ENCODE measurements at places on chromosomes 12 and 14.
A peak's percentile ranks its signal among the peaks of the same experiment; 100 is the strongest.

DNA sequence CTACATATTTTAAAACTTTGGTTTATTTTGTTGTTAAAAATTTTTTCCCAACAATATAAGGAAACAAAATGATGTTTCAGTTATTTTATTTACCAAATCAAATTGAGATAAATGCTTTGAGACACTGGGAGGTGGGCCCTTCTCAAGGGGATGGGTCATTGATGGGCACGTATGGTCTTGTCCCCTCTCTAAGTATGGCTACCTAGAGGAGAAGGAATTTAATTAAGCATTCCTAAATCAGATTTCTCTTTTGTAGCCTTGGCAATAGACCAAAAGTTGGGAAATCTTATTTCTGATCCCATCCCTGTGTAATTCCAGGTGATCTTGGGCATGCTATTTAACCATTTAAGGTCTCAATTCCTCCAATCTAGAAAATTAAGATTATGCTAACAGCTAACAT, 79.0 kb downstream of the SCN8A start:
- DNase-seq, result no peak

DNA sequence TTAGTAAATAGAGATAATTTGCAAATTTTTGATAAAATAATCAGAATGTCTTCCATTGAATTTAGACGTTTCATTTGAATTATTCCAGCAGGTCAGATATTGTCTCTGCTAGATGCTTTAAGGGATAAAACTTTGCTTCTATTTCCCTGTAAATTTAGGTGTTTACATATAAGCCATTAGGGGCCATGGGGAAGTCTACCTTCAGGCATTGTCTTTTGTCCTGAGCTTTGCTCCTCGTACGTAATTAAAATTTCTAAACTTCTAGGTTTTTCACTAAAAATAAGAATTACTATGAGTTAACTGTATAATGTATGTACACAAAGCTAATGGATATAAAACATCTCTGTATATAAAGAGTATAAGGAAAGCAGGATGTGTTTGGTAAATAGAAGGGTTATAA, 24.1 kb upstream of the CD69 start:
- DNase-seq, result no peak

DNA sequence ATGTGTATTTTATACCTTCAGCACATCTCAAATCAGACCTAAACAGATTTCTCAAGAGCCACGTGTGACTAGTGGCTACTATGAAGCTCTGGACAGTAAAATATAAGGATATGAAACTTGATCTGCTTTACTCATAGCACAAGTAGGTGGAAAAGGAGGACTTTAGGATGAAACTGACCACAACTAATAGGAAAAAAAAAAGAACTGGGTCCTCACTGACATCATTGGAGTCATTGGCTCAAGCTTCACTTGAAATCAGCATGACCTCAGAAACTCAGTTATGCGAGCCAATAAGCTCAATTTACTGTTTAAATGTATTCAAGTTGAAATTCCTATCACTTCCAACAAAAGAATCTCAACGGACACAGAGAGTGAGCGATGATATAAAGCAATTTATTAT, 34.1 kb upstream of the CIT start:
- no peak for DNase-seq

DNA sequence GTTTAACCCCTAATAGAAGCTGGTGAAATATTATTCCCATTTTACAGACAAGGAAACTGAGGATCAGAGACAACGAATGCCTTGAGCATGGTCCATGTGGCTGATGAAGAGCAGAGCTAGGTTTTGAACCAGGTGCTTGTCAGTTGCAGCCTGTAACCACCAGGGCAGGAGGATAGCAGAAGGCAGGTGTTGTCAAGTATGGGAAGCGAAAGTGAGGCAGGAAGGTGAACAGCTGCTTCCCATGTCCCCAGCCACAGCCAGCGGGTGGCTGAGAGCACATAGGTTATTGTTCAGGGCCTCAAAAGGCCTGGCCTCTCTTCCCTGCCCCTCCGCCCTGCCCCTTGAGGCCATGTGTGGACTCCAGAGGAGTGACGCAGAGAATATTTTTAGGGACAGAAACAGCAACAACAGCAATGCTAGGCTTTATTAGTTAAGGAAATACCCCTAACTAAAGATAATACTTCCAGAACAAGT, 39.6 kb downstream of the IQSEC3 start:
- no peak for DNase-seq

- no peak for DNase-seq
Measured at GRCh38 chr12:84973026-84973425, 60.4 kb upstream of the SLC6A15 start.

DNA sequence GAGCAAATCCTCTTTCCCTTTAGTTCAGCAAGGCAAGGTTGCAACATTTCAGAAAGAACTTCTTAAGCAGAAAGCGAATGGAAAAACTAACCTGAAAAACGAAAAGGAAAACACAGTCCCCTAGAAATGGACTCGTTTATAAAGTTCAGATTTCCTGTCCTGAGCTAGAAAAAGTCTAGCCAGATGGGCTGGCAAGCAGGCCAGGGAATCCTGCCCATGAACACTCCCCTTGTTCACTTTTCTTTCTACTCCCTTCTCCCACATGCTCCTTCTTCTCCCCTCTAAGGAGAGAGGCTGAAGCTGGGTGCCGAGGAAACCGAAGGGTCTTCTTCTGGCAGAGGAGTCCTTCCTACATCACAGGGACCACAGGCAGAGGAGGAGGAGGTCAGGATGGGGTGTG, 27.1 kb downstream of the LTBP2 start:
- DNase-seq, result no peak

GRCh38 chr12:64010069-64010686, 165.7 kb downstream of the SRGAP1 start:
- DNase-seq, result no peak

DNA sequence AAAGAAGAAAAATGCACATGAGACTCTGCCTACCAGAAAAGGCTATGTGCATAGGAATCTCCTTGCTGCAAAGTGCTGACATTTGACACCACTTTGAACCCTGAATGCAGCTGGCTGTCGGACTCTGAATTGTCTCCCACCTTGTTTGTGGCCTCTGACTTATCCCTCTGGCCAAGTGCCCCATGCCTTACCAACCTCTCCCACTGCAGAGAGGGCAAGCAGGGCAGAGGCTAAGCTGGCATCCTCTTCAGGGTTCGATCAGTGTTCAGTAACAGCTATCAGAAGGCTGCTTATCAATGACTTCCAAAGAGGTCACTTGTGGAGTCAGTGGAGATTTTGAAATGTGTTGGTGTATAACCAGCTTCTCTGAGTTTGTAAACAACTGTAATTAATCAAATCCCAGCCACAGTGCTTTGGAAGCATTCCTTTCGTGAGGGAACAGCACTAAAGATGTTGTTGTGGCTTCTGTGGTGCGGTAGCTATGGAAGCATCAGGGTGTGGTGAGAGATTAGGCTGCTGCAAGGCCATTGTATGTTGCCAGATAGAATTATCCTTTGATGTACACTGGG, 22.6 kb upstream of the BMP4 start:
- no peak for DNase-seq

GRCh38 chr14:102377696-102378095, 15.0 kb downstream of the TECPR2 start:
- DNase-seq, result no peak

DNA sequence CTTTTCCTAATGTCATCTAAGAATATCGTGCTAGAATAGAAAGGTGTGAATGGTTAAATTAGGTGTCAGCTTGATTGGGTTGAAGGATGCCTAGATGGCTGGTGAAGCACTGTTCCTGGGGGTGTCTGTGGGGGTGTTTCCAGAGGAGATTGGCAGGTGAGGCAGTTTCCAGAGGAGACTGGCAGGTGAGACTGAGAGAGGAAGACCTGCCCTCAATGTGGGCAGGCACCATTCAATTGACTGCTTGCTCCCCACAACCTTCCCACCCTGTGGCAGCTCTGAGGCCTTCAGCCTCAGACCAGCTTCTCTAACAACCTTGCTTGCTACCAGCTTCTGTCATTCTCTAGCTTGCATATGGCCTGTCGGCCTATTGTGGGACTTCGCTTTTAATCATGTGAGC, 9.2 kb downstream of the RNASE9 start:
- no peak for DNase-seq

- no peak for DNase-seq
Measured at GRCh38 chr12:132724506-132725241, 14.0 kb downstream of the PGAM5 start.

DNA sequence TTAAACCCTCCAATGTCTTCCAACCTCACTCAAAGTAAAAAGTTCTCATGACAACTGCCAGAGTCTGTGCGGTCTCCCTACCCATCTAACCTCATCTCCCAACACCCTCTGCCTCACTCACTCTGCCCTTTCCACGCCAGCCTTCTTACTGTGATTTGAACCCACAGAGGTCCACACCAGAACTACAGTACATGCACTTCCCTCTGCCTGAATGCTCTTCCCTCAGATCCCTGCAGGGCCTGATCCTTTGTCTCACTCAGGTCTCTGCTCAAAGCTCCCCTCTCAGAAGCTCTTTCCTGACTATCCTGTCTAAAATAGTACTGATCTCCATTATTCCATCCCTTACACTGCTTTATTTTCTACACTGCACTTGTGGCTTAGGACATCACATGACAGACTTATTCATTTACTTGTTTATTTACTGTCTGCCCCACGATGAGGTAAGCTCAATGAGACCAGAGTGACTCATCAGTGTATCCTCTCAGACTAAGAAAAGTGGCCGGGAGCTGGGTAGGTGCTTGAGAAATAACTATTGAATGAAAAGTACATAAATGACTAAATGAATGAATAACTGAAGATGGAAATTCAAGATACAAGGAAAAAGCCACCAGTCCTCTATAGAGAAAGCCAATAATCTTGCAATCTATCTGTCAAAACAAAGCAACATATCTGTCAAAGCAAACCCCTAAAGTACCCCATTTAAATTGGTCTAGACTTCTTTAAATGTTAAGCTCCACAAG, 17.1 kb downstream of the POMT2 start:
- no peak for DNase-seq

- peak; percentile 91 for DNase-seq
Measured at GRCh38 chr12:124913474-124914391, 717 bp downstream of the UBC start.

- no peak for DNase-seq
Measured at GRCh38 chr14:95915330-95915729, 38.7 kb downstream of the TUNAR start.

- DNase-seq, result no peak
Measured at GRCh38 chr12:89991807-89992590, 283.4 kb upstream of the ATP2B1 start.

DNA sequence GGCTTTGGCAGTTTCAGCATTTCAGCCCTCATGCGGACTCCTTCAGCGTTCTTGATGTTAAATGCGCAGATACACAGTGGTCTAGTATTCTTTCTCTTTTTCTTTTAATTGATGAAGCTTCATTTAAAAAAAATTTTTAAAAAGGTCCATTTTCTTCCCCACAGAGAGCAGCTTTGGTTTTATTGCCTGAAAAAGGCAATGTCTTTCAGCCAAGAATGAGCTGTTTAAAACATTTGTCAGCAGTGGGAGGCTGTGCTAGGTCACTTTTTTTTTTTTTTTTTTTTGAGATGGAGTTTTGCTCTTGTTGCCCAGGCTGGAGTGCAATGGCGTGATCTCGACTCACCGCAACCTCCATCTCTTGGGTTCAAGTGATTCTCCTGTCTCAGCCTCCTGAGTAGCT, 13.5 kb downstream of the KMT5A start:
- no peak for DNase-seq

- DNase-seq, result no peak
Measured at GRCh38 chr12:121838126-121838525, 20.5 kb downstream of the HPD start.

DNA sequence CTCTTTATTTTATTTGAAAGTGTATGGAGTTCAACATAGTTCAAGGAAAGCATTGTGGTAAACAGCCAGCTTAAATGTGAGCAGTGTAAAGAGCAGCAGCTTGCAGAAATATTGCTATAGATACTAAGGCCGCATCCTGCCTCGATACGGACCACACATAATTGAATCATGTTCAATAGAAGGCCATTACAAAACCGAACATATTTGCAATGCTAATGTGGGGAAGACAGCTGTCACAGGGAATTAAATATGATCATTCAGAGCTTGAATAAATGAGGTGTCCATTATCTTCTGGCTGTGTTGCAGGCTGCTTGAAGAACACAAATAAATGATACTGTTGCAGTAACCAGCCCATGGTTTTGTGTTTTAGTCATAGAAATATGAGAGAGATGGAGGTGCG, 173.2 kb downstream of the BRMS1L start:
- DNase-seq, result no peak

- DNase-seq, result no peak
Measured at GRCh38 chr14:56196274-56196673, 78.1 kb downstream of the PELI2 start.

DNA sequence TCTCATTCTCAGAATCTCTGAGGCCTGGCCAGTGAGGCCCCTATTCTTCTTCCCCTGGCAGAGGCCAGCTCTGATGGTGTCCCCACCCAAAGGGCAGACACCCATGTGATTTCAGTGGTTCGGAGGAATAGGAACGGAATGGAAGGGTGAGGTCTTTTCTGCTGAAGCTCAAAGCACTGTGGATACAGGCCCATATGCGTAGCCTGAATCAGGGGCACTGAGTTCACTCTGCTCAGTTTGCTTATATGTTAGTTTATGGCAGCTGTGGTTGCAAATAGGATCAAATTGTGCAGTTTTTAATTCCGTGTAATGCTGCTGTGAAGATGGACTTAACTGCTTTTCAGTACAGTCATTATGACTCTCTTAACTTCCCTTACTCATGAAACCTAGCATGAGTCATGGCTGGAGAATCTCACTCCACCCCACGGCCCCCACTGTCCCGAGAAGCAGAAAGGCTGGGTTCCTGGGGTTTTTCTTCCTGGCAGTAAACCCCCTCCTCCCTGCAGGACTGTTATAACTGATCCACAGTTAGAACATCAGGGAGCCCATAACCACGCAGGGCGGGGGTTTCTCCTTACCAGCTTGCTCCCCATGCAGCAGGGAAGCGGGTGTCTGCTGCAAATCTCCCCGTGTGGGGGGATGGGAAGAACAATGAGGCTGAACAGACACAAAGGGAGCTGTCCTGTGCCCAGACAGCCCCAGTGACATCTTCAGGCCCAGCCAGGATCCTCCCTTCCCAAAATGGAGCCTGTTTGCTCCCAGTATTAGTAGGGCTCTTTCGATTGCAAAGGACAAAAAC, 122.7 kb downstream of the SLC38A6 start:
- no peak for DNase-seq

GRCh38 chr14:72856530-72857266, 37.2 kb downstream of the DPF3 start:
- no peak for DNase-seq

DNA sequence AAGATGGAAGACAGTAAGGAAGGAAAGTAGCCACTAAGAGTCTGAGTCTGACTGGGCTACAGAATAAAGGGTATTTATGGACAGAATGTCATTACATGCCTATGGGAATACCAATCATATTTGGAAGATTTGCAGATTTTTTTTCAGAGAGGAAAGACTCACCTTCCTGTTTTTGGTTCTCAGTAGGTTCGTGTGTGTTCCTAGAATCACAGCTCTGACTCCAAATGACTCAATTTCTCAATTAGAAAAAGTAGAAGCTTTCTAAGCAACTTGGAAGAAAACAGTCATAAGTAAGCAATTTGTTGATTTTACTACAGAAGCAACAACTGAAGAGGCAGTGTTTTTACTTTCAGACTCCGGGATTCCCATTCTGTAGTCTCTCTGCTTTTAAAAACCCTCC, 15.4 kb upstream of the PAPLN start:
- DNase-seq, result no peak

- DNase-seq, result no peak
Measured at GRCh38 chr12:132954471-132955048, 1.5 kb downstream of the ZNF605 start.

All from CD4-positive, alpha-beta memory T cell (primary cell).